ENCODE measurements at places on chromosomes 12 and 14.
A peak's percentile ranks its signal among the peaks of the same experiment; 100 is the strongest.

- no peak for DNase-seq
Measured at GRCh38 chr12:47192051-47192450, 112.3 kb upstream of the AMIGO2 start.

DNA sequence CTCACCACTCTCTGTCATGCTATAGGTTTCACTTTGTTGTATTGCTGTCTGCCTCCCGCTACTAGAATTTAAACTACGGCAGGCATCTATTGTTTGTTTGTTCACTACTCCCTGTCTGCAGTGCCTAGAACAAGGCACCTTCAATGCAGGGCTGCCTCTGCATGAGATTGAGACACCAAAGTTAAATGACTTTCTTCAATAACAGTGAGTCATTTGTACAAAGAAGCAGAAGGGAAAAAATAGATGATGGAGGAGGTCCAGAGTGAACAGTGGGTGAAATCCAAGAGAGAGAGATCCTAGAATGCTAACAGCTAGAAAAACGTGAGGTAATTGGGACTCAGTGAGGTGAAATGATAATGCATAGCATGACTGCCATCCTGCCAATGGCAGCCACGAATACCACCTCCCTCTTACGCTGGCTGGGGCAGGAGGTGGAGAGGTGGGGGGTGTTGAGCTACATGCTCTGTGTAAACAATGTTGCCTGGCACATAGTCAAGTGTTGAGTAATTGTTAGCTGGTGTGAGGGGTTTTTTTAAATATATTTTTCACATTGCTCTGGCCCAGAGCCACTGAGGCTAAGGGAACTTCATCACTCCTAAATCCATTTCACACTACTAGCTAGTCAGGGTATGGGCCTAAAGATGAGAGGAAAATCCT is 367.6 kb downstream of the RPS29 start:
- no peak for DNase-seq

DNA sequence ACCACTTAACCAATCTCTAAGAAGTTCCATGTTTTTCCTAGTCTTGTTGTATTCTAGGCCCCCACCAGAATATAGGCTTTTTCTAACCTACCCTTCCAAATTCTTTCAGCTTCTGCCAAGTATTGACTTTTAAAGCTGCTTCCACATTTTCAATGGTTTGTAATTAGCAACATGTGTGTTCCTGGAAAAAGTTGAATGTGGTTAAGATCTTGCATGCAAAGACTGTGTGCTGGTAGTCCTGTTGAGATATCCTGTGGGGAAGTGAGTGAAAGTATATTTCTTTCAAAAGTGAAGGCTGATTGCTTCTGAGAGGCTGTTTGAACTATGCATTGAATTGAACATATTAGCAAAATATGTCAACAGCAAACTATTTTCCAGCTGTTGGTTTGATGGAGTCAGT is 646 bp upstream of the OR6C4 start:
- no peak for DNase-seq

GRCh38 chr12:62123721-62124203 is 136.4 kb upstream of the USP15 start:
- DNase-seq: peak; percentile 37

- DNase-seq: no peak
Measured at GRCh38 chr12:2961705-2962104, 2.5 kb downstream of the TEAD4 start.

- DNase-seq: no peak
Measured at GRCh38 chr12:38159591-38160317, 156.8 kb upstream of the ALG10B start.

- no peak for DNase-seq
Measured at GRCh38 chr12:95497031-95497430, 23.1 kb downstream of the METAP2 start.

DNA sequence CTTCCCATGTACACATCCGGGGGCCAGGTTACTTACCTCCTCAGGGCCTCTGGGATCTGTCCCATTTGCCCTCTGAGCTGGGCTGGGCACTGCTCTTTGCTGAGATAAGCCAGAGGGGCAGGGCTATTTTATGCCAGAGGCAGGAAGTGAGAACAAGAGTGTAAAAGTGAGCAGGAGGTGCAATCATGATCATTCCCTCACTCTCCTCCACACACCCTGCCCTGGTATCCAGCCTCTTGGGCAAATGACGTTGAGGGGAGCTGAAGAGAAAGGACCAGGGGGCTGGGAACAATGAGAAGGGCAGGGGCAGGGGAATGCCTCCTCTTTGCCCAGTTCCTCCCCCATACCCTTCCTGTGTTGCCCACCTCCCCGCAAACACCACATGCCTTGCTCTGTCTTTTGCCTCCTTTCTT is 4.2 kb downstream of the LPAR5 start:
- DNase-seq: no peak

GRCh38 chr12:74602881-74603672 is 65.4 kb downstream of the ATXN7L3B start:
- DNase-seq: no peak

GRCh38 chr14:22903742-22904087 is 15.2 kb downstream of the RBM23 start:
- no peak for DNase-seq

GRCh38 chr12:56014205-56014604 is 6.6 kb upstream of the IKZF4 start:
- no peak for DNase-seq

DNA sequence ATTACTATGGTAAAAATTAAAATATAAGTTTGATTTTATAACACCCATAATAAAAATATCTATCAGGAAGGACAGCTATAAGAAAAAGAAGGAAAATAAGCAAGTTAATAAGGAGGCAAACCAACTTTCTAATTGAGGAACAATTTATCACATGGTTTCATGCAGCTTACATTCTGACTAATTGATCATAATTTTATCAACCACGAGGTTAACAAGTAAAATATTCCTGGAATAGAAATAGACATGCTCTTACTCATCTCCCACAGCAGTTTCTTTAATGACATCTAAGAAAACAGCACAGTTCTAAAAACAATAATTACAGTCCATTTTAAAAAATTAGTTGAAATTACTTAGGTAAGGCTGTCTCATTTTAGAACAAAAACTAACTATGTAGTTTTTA is 130.8 kb upstream of the KRR1 start:
- no peak for DNase-seq

DNA sequence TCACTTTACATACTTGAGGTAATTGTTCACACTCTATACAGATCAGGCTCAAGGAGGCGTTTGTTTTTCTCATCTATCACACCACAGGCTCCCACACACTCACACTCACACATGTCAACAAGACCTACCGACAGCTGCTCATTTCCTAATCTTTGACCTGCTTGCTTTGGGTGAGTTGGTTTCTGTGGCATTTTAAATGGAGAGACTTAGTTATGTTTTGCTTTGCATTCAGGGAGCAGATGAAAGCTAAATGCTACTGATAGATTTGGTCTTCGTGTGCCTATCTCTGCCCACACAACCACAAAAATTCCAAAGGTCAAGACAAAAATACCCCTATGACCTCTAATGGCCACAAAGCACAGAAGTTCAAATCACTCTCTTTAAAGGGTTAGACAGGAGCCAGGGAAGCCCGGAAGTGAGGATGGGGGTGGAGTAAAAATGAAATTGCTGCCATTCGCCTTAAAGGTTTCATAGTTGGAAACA is 203.5 kb upstream of the G2E3 start:
- peak; percentile 25 for DNase-seq

DNA sequence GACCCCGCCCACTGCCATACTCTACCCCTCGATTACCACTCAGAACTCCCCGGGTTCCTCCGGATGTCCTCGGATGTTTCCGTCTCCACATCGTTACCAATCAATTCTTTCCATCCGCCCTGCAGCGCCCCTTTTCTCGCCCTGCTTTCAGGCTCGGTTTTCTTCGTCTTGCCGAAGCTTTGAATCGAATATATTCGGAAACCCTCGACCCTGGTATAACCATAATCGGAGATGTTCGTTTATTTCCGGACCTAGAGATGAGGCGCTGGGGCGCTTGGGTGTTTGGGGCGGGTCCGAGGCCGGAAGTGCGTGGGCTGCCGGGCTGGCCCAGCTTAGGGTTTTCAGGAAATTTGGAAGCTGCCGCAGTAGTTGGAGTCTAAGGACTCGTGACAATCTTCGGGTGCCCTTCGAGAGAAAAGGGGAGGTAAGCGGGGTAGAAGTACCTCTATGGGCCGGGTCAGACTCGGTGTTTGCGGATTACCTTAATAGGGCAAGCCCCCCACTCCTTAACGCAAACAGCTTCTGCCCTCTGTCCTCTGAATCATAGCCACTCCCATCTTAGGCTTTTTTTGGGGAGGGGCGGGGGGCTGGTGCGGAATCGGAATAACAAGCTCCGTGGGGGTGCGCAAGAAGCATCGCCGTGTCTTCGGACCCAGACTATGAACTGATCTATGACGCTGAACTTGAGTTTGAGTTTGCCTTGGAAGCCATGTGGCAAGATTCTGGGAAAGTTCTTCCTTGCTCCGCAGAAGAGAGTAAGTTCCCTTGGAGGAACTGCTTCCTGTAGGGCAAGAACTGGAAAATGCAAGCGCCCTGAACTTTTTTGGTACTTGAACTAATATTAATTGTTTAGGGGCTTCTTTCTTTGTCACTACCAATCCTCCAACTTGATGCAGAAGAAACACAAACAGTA is at the start of gene C14orf119:
TSS of gene C14orf119 (plus strand) at position 310 of the 913 bp plus-strand sequence. CDS start 2,154 bp downstream, outside the sequence.
- peak; percentile 99 for DNase-seq

DNA sequence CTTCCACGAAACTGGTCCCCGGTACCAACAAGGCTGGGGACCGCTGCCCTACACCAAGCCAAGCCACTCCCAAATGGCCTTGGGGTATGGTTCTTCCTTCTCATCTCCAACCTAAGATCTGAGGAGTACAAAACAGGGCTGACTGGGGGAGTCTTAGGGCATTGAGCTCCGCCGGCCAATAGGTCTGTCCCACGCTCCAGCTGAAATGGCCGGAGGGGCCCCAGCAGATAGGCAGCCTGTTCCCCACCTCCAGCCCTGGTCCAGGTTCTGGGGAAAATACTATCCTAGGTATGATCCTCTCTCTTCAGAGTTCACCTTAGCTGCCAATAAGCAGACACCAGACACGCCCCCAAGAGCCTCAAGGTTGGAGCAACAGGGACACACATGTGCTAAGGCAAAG is 90.2 kb downstream of the ACTN1 start:
- DNase-seq: no peak

- DNase-seq: no peak
Measured at GRCh38 chr12:100211698-100212097, 11.1 kb downstream of the ACTR6 start.

- no peak for DNase-seq
Measured at GRCh38 chr12:124765581-124766489, 97.8 kb downstream of the SCARB1 start.

GRCh38 chr14:88947646-88948598 is 123.5 kb downstream of the TTC8 start:
- DNase-seq: no peak

DNA sequence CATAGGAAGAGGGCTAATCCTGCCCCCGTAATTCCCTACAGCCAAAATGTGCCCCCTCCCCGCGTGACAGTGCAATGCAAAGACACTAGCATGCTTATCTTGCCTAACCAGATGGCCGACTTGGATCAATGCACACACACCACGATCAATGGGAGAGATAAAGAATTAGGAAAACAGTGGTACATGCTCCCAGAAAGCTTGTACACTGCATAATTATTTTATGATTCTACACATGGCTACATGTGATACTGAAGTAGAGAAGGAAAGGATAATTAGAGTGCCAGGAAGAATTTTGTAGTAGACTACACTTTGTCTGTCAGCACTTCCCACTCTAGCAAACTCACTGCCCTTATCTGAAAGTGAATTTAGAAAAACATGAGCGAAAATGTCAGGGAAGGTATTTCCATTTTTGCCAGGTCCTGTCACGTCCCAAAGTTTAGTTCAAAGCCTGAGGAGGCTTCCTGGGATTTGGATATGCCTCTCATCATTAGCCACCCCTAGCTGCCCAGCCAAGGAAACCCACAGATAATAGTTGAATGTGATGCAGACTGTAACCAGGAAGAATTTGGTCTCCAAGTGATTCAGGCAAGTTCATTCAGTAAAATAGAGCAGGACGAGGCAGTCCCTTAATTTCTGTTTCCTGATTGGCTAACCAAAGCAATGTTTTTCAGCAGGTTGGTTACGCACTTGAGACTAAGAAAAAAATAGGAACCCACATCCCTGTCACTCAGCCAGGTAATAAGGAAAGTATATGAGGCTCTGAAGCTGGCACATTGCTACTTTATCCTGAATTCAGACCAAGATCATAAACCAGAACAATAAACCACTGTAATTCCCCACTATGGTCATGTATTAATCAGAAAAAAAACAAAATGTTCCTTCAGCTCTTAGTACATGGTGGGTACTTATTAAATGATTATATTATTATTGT is 199.6 kb upstream of the OTX2 start:
- DNase-seq: no peak

- no peak for DNase-seq
Measured at GRCh38 chr12:124169577-124170284, 125.2 kb upstream of the RFLNA start.
